ENCODE measurements at places on chromosomes 7 and 10. TPM values are rescaled to one million over a fixed set of nuclear protein-coding genes. Genes with fewer than 3 reads are reported as not detected.
A peak's percentile ranks its signal among the peaks of the same experiment; 100 is the strongest.

DNA sequence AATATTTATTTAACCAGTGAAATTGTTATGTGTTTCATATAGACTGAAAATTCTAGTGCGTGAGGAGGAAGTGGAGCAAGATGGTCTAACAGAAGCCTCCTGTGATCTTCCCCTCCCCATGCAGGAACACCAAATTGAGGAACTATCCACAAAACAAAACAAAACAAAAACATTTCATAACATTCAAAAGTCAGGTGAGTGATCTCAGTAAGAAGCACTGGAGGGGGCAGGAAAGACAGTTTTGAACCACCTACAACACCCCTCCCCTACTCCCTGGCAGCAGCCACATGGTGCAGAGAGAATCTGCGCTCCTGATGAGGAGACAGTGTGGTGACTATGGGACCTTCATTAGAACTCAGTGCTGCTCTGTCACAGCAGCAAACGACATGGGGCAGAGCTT lies 221.9 kb upstream of the SEMA3C start:
- H3K4me1 ChIP-seq, result no peaks in the 10 kb centered on the region
- no peak overlapping the region for H3K4me3 ChIP-seq
- no peaks in the 10 kb centered on the region for H3K36me3 ChIP-seq
- DNase-seq, result no peak
- no peak overlapping the region for H3K27ac ChIP-seq
- H3K27me3 ChIP-seq, result no peaks in the 10 kb centered on the region

CASP2 gene
- 38.9 TPM for total RNA-seq

GRCh38 chr7:38628630-38629385 lies 2.4 kb downstream of the AMPH start:
- no peak overlapping the region for H3K27ac ChIP-seq
- H3K27me3 ChIP-seq, result peaks cover 45% of the 10 kb centered on the region
- H3K4me1 ChIP-seq, result peaks cover 5% of the 10 kb centered on the region

DNA sequence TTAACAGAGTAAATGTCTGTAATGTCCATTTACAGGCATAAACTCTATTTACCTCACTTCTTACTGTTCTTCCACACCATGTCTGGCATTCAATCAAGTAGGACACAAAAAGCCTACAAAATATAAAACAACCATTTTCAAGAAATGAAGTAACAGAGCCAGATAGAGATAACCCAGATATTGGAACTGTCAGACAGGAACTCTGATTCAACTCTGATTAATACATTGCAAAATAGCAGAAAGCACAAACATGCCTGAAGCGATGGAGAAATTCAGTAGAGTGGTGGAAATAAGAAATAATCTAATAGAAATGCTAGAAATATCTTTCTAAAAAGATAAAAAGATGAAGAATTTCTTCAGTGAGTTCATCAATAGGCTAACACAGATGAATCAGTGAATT lies 964.4 kb downstream of the PCDH15 start:
- no peak overlapping the region for H3K27ac ChIP-seq
- H3K36me3 ChIP-seq, result no peaks in the 10 kb centered on the region
- no peak overlapping the region for H3K4me3 ChIP-seq

- no peak overlapping the region for H3K27ac ChIP-seq
- DNase-seq, result no peak
- no peaks in the 10 kb centered on the region for H3K4me1 ChIP-seq
- H3K4me3 ChIP-seq, result no peak overlapping the region
Measured at GRCh38 chr10:91672021-91672608, 39.2 kb upstream of the PPP1R3C start.

- no peak overlapping the region for H3K4me3 ChIP-seq
- H3K27me3 ChIP-seq, result no peaks in the 10 kb centered on the region
Measured at GRCh38 chr10:6269953-6270867, 67.5 kb downstream of the PFKFB3 start.

GRCh38 chr7:117399820-117400422 lies 27.4 kb downstream of the ASZ1 start:
- no peak for DNase-seq
- no peak overlapping the region for H3K4me3 ChIP-seq
- no peak overlapping the region for H3K27ac ChIP-seq
- H3K4me1 ChIP-seq, result no peaks in the 10 kb centered on the region
- H3K36me3 ChIP-seq, result no peaks in the 10 kb centered on the region

GRCh38 chr7:17685141-17685540 lies 255.2 kb downstream of the SNX13 start:
- no peaks in the 10 kb centered on the region for H3K36me3 ChIP-seq
- no peak for DNase-seq
- no peaks in the 10 kb centered on the region for H3K4me1 ChIP-seq
- no peaks in the 10 kb centered on the region for H3K27me3 ChIP-seq

DNA sequence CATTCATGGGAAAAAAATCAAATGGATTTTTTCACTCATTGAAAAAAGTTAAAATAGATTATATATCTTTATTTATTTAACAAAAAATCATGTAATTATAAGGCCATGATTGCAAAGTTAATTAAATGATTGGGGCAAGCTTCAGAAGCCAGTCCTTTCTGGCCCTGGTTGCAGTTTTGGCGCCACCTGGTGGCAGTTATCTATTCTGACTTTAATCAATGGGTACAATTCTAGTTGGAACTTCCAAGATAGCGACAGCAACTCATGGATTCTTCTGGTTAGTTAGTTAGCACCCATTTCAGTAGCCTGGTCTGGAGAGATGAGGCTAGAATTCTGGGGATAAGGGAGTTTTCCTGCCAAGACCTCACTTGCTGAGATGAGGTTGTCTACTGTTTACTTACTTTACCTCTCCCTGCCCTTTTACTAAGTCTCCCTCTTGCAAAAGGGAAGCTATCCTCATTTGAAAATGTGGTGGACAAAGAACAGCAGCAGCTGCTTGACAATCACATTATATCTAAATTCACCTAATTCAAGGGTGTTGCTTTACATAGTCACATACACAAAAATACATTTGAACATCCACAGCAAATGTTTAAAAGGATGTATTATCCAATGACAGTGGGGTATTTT lies 42.3 kb downstream of the NOC3L start:
- H3K36me3 ChIP-seq, result peaks cover 28% of the 10 kb centered on the region
- no peak overlapping the region for H3K27ac ChIP-seq
- no peak overlapping the region for H3K4me3 ChIP-seq
- H3K27me3 ChIP-seq, result no peaks in the 10 kb centered on the region

DNA sequence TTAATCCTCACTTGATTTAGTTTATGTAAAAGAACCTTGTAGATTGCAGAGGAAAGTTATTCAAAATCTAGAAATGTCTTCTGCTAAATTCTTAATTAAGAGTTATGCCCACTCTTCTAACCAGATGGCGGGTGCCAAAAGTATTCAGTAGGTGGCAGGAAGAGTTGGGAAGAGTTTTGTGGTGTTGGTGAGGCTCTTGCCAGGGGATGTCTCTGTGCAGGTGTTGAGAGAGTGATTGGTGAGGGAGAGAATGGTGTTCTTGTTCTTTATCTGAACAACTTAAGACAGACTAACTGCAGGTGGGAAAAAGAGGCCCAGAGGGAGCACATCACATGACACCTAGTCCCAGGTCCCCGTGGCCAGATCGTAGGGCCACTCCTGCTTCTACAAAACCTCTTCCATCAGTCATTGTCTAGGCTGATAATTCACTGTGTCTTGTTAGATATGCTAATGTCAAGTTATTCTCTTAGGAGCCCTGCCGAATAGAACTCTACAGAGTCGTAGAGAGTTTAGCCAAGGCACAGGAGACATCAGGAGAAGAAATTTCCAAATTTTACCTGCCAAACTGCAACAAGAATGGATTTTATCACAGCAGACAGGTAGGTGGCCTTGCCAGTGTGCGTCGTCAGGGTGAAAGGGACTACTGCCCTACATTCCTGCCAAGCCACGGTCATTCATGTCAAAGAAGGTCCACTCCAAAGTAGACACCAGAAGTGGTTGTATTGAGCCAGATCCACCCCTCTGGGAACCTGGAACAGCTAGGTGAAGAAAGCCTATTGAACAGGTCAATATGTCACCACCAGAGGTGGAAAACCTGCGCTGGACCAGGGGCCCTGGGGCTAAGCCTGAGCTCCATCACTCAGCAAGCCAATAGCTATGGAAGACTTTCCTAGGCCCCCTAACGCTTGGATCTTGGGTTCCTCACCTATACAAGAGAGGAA lies 3.4 kb downstream of the IGFBP1 start:
- peaks cover 56% of the 10 kb centered on the region for H3K27me3 ChIP-seq
- peaks cover 11% of the 10 kb centered on the region for H3K4me1 ChIP-seq
- H3K36me3 ChIP-seq, result no peaks in the 10 kb centered on the region
- no peak overlapping the region for H3K27ac ChIP-seq
- H3K4me3 ChIP-seq, result no peak overlapping the region

GRCh38 chr7:73436031-73436929 lies 2.7 kb downstream of the FZD9 start:
- peaks cover 8% of the 10 kb centered on the region for H3K36me3 ChIP-seq
- no peak for DNase-seq
- H3K27me3 ChIP-seq, result peaks cover 18% of the 10 kb centered on the region
- no peak overlapping the region for H3K27ac ChIP-seq

DNA sequence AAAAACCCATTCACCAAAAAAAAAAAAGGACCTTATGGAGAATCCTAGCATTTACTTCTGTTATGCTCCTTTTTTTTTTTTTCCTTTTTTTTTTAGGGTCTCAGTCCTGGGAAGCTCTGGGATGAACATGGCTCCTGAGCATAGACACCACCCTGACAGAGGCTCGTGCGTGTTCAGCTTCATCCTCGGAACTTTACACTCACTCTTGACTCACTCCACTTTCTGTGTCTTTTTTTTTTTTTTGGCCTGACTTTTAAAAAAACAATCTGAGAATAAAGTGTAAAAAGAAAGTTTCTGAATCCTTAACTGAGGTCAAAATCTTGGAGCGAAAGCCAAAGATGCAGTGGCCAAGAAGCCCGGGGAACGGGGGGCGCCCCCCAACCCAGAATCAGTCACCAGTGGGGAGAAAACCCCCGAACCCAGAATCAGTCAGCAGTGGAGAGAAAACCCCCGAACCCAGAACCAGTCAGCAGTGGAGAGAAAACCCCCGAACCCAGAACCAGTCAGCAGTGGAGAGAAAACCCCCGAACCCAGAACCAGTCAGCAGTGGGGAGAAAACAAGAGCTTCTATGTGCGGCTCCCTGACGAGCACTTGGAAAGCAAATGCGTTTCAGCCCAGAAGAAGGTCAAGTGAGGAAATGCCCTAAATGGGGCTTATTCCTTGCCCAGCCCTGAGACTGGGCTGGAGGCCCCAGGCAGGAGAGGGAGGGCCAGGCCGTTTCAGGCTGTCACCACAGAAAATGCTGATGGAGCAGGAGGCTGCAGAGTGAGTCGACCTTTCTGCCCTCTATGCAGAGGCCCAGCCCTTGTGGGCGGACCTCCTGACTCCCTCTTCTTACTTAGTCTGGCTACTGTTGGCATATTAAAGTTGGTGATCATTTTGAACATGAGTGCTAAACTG lies 19.0 kb upstream of the PFKP start:
- no peaks in the 10 kb centered on the region for H3K36me3 ChIP-seq
- peaks cover 16% of the 10 kb centered on the region for H3K4me1 ChIP-seq
- DNase-seq, result no peak
- peak overlapping the region; percentile 60 for H3K27ac ChIP-seq

- no peak within 1 kb of the TSS for H3K27ac ChIP-seq
- H3K27me3 ChIP-seq, result peaks cover 21% of the 10 kb centered on the region
- no peaks in the 10 kb centered on the region for H3K36me3 ChIP-seq
- DNase-seq, result no peak
Measured at GRCh38 chr7:4861673-4862072, at the start of gene PAPOLB. PAPOLB (minus strand) TSS chr7:4862030; CDS start chr7:4861810, 220 bp downstream.

CUL2 gene
- total RNA-seq, result 6.0 TPM

C10orf53 gene
- total RNA-seq, result not detected

TEX36 gene
- total RNA-seq, result not detected

ZNF789 gene
- 30.7 TPM for total RNA-seq

DNA sequence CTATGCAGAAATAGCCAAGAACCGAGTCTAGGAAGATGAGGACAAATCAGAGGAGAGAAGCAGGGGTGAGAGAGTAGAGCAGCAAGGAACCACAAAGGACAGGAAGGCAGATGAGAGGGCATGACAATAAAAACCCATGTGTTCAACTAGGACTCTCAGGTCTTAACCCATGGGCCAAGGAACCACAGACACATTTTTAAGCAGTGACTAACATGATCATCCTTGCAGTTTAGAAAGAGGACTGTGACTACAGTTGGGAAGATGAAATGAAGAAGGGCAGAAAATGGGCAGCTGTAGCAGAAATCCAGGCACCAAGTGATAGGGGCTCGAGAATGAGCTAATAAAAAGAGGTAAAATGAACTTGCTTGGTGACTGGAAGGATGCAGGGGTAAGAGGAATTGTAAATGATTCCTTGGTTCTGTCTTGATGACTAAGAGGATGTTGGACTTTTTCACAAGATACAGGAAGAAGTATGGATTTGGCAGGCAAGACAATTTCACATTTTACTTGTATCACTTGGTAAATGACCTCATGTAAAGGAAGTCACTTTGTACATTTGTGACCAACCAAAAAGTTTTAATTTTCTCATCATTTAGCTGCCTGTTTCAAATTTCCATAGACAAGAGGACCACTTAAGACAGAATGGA lies 22.8 kb downstream of the SGMS1 start:
- no peaks in the 10 kb centered on the region for H3K36me3 ChIP-seq
- H3K4me3 ChIP-seq, result no peak overlapping the region
- no peak overlapping the region for H3K27ac ChIP-seq
- H3K27me3 ChIP-seq, result no peaks in the 10 kb centered on the region

LIPK gene
- not detected for total RNA-seq

GRCh38 chr10:112095731-112096130 lies 87.8 kb downstream of the GPAM start:
- H3K4me1 ChIP-seq, result no peaks in the 10 kb centered on the region
- no peaks in the 10 kb centered on the region for H3K36me3 ChIP-seq
- no peak overlapping the region for H3K27ac ChIP-seq
- no peaks in the 10 kb centered on the region for H3K27me3 ChIP-seq

DNA sequence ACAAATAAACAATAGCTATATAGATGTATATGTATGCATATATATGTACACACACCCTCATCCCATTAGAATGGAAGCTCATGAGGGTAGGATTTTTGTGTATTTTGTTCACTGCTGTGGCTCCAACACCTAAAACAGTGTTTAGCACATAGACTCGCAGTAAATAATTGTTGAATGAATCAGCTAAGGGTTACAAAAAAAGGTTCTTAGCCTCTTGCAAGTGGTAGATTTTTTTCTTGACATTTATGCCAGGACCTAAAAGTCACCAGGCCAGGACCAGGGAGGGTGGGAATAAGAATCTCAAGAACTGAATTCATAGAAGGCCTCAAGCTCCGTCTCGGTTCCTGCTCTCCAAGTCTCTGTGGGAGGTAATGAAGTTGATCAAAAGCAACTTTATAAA lies 82.5 kb upstream of the CAPZA2 start:
- no peak overlapping the region for H3K4me3 ChIP-seq
- peaks cover 45% of the 10 kb centered on the region for H3K4me1 ChIP-seq
- DNase-seq, result no peak
- no peaks in the 10 kb centered on the region for H3K27me3 ChIP-seq
- no peaks in the 10 kb centered on the region for H3K36me3 ChIP-seq
- H3K27ac ChIP-seq, result peak overlapping the region; percentile 43

ITPRID1 gene
- 2.8 TPM for total RNA-seq

DNA sequence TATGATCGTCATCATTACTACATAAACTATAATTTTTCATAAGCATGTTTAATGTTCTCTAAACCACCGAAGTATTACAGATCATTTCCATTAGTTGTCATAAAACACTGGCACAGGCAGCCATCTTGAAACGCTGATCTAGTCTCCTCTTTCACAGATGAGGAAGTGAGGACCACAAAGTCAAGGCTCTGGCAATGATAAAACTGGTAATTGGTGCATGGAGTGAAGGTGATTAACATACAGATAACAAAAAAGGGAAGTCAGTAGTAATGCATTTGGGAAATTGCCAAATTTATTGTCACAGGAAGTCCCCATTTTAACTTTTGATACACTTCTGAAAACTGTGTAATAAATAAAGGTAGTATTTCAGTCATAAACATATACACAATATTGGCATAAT lies 49.3 kb downstream of the FBXL13 start:
- no peaks in the 10 kb centered on the region for H3K36me3 ChIP-seq
- H3K4me1 ChIP-seq, result no peaks in the 10 kb centered on the region
- H3K27ac ChIP-seq, result no peak overlapping the region
- DNase-seq, result no peak
- H3K27me3 ChIP-seq, result no peaks in the 10 kb centered on the region

Measured in transverse colon (tissue), 4 donors.